ENCODE measurements at places on chromosomes 6 and 20.

DNA sequence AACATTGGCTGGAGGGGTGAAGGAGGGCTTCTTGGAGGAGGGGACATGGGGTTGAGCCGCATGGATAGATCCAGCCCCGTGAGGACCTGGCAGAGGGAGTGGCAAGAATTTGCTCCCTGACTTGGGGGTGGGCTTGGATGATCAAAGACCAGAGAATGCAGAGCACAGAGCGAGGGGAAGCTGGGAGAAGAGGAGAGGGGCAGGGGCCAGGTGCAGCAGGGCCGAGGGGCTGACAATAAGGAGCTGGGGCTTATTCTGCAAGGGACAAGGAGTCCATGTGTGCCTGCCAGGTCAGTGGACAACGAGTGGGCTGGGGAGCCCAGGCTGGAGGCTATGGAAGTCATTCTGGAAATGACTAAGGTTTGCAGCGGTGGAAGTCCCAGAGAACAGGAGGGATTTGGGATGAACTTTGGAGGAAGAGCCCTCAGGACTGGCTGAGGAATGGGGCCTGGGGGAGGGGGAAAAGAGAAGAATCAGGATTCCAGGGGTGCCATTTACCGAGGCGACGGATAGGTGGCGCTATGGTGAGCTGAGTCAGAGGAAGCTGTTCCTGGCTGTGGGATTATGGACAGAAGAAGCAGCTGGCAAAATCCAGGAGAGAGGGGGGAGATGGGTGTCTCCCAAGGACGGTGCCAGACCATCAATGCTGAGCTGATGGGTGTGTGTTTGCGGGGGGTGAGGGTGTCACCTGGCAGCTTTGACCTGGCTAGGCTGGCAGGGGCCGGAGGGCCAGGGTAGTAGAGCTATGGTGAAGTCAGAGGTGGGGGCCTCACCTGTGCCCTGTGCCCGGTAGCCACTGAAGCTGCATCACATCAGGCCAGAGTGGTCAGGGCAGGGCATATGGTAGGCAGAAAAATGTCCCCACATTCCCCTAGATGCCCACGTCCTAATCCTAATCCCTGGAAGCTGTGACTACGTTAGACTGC, 7.8 kb downstream of the KCNG1 start:
- DNase-seq = peak; percentile 62

DNA sequence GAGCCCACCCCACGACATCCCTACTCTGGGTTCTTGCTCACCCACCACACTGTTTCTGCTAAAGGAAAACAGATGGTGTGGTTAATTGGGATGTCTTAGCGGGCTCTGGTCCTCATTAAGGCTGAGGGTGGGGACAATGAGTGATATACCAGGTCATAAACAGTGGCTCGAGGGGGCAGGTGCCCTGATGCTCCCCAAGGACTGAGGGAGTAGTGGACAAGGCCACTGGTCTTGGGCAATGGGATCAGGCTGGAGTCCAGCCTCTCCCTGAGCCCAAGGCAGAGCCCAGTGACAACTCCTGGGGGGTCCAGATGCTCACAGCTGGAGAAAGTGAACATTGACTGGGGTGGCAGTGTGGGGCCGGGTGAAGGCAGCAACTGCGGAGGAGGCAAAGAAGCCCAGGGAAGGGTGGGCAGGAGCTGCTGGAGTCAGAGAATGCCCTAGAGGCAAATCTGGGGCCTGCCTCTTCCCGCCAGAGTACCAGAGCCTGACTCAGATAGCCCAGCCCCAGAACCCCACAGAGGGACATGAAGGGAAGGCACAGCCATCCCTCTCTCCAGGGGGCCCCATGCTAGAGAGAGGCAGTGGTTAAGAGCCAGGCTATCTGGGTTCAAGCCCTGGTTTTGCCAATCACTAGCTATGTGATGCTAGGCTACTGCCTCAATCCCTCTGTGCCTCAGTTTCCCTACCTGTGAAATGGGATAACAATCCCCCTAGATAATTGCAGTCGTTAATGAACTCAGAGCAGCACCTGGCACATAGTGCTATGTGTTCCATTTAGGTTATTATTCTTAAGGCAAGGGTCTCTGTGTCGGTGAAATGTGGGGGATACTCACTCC, 72.3 kb downstream of the MRPL14 start:
- DNase-seq = no peak

- no peak for DNase-seq
These were observed 11.8 kb downstream of the CFAP61 start for GRCh38 chr20:20063941-20064702.

- DNase-seq = peak; percentile 80
These were observed 2.1 kb upstream of the NRN1 start for GRCh38 chr6:6008648-6009421.

GRCh38 chr6:118502169-118502568, 45.9 kb upstream of the PLN start:
- no peak for DNase-seq

DNA sequence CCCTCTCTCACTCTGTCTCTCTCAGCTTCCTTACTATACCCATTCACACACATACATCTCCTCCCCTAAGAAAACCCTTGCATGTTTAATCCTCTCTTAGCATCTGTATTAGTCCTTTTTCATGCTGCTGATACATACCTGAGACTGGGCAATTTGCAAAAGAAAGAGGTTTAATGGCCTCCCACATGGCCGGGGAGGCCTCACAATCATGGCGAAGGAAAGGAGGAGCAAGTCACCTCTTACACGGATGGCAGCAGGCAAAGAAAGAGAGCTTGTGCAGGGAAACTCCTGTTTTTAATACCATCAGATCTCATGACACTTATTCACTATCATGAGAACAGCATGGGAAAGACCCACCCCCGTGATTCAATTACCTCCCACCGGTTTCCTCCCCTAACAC, 398.5 kb upstream of the SASH1 start:
- no peak for DNase-seq

- no peak for DNase-seq
These were observed 27.9 kb downstream of the ESR1 start for GRCh38 chr6:151835396-151835795.

DNA sequence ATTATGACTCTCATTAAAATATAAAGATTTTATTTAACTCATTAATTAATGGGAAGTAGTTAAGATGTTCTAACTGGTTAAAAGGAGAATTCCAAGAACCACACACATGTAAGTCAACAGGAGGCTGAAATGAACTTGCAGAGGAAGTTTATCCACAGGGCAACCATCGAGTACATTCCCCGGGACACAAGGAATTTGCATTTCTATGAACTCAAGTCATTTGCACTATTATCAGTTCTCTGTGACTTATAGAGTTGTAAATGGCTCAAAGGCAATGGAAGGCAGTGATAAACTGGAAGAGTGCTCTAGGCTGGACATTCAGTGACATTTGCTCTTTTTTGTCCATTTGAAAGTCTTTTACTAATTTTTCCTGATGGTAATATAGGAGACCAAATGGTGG, 97.4 kb downstream of the SNX5 start:
- no peak for DNase-seq

DNA sequence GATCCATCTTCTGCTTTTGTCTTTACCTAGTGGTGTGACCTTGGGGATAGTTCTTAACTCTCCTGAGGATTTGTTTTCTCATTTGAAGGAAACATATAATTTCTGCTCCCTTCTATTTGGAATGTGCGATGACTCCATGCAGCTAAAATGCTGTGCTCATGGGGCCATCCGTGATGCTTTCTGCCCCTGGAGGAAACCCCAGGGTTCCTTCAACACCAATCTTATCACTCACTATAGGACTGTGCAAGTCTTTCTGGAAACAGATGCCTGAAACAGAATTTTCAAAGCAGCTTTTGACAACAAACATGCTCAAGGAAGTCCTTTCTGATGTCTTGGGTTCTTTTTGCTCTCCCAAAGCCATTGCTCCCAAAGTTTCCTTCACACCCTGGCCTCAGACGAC, 128.8 kb upstream of the GGTLC1 start:
- no peak for DNase-seq

- DNase-seq = no peak
These were observed 2.2 kb downstream of the C20orf204 start for GRCh38 chr20:64038224-64038564.

- DNase-seq = no peak
These were observed 73.9 kb downstream of the PLG start for GRCh38 chr6:160775792-160776580.

GRCh38 chr6:111686932-111687266, 81.2 kb upstream of the TRAF3IP2 start:
- DNase-seq = no peak

DNA sequence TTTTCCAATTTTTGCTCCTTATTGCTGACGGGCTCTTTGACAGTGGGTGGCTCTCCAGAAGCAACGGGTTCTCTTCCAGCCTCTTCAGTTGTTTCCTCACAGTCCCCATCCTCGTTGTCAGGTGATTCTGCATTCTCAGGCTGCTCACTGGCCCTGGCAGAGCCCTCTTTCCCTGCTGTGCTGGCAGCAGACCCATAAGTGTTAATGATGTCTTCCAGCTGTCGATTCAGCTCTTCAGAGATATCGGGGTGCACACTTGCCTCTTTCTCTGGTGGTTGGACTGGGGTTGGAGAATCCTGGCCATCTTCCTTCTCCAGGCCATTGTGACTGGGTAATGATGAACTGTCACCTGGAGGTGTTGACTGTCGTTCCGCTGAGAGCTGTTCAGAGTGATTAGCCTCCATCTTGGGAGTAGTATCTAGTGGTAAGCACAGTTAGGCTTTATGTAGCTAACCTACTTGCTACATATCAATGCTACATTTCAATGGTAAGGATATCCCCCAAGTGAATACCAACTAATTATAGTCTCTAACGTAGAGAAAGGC, 3.2 kb downstream of the TXLNB start:
- DNase-seq = no peak

DNA sequence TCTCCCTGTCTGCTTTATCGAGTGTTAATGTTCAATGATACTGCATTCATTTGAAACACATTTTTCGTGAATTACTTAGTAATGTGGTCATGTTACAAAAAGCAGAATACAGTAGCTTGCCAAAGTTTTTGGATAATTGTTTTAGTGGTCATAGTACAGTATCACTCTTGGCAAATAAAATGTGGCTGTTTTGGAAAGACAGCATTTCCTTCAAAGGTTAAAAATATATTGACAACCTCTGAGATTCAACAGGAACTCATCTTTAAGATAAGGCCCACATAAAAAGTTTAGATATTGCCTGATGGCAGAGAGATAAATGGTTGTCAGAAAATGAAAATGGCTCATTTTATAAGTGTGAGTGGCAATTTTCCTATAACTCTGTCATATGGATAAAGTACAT, 297.7 kb upstream of the MAN1A1 start:
- no peak for DNase-seq

DNA sequence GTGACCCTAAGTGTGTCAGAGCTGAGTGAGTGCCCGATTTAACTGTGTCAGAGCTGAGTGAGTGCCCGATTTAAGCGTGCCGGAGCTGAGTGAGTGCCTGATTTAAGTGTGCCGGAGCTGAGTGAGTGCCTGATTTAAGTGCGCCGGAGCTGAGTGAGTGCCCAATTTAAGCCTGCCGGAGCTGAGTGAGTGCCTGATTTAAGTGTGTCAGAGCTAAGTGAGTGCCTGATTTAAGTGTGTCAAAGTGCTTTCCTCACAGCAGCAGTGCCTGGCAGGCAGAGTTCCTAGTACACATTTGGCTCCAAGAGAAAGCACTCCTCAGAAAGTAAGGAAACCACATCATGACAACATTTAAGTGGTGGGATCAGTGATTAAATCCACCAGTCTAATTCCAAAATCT, 13.2 kb downstream of the SERAC1 start:
- DNase-seq = no peak

- DNase-seq = no peak
These were observed 16.2 kb upstream of the ARFGEF2 start for GRCh38 chr20:48905297-48905647.

GRCh38 chr6:78483553-78484197, 383.7 kb upstream of the IRAK1BP1 start:
- DNase-seq = no peak

- no peak for DNase-seq
These were observed 12.1 kb downstream of the TMEM181 start for GRCh38 chr6:158571826-158572652.

- no peak for DNase-seq
These were observed 1.0 kb downstream of the SRXN1 start for GRCh38 chr20:651713-652614.

DNA sequence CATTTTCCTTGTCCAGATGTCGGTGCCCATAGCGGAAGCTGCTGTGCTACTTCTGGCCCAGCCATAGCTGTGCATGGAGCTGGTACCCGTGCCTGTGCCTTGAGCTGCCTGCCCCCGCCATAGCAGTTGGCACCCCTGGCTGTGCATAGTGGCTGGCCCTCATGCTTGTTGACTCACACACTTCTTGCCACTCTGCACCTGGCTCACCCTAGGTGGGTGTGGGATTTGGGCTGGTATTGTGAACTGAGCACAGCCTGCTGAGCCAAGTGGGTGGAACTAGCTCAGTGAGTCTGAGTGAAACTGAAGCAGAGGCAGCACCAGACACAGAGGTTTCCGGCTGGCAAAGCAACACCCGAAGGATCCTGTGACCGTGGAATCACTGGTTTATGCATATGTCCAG, 689.5 kb upstream of the EYS start:
- no peak for DNase-seq

- DNase-seq = no peak
These were observed 20.5 kb upstream of the AAR2 start for GRCh38 chr20:36215778-36216177.

DNA sequence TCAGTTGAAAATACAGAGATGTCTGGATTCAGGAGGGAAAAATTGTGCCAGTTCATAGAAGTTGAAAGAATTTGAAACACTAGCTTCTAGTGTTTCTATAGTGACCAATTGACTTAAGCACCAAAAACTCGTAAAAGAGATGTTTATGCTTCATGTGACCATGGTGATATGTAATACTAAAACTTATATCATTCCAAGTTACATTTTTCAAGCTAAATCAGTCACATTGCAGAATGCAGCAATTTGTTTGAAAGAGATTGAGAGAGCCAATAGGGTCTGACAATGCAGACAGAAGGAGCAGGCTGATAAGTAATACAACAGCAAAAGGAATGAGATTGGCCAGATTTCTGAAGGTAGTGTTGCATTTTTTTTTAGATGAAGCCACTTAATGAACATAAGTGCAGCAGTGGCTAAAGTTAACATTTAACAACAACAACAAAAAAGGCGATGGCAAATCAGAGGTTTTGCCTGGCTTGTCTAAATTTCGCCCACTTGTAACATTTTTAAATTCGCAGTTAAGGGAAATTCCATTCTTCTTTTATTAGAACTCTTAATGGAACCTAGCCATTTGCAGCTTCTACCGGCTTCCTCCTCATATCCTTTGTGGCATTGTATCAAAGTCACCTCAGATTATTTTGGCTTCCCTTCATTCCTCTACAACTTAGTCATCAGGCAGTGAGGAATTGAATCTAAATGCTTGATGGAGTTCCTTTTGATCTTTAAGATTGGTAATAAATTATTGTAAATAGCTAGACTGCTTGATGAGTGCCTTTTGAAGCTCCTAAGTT, 484.0 kb upstream of the SOX4 start:
- no peak for DNase-seq

Data from dorsolateral prefrontal cortex (tissue), 122 donors.